ENCODE measurements at places on chromosomes 4 and X. TPM values are rescaled to one million over a fixed set of nuclear protein-coding genes. Genes with fewer than 3 reads are reported as not detected.

Gene DCAF8L2
- polyA plus RNA-seq = not detected

Gene TRIM75
- polyA plus RNA-seq = not detected

GRCh38 chr4:3262208-3263052 lies 13.5 kb downstream of the MSANTD1 start:
- no peak for DNase-seq

DNA sequence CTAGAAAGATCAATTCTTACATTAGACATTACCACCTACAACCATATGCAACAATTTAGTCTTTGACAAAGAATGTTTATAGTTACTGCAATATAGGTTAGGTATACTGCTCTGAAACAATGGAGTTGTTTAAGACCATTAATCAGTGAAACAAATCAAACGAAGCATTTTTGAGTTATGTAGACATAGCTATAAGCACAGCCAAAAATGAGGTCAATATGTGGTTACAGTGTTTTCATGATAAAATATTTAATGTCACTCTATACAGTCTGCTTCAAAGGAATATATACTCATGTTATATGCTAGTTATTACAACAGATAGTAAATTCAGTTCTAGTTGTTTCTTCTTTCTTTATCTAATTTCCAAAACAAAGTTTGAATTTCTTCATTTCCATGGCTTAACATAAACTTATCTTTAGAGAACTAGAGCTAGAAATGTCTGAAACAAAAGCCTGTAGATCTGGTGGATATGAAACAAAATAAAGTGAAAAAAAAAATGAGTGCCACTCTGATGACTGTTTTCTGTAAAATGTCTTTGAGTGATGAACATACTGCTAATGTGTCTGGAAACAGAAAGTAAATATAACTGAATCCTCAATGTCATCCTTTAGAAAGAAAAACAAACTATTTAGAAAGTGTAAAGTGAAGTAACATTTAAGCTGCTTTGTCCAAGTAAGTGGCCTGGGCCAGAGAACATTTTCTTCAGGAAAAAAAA lies 809.0 kb downstream of the FAT4 start:
- no peak for DNase-seq

Gene FAM149A
- 46.8 TPM for polyA plus RNA-seq

DNA sequence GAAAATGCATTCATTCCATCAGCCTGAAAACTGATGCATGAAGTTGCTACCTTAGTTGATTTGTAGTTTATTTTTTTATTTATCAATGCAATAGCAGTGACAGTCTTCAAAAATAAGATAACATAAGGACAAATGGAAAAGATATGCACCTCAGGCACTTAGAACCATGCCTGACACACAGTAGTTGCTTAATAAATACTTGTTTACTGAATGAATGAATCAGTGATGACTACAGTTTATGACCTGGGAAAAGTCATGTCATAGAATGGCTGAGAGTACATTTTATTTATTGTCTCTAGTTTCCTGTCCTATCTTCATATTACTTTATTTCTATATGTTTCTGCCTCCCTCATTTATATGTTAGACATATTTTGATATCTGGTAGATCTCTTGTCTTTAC lies 171.8 kb downstream of the TLL1 start:
- no peak for DNase-seq

DNA sequence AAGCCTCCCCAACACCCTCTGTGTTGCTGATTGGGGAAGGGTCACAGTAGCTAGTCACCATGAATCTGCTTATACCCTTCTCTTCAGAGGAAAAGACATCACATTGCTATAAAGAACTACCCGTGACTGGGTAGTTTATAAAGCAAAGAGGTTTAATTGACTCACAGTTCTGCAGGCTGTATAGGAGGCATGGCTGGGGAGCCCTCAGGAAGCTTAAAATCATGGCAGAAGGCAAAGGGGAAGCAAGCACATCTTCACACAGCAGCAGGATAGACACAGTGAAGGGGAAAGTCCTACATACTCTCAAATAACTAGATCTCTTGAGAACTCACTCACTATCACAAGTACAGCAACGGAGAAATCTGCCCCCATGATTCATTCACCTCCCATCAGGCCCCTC lies 229.4 kb upstream of the FTHL17 start:
- DNase-seq = no peak

Gene HSD17B13
- polyA plus RNA-seq = 0.33 TPM

DNA sequence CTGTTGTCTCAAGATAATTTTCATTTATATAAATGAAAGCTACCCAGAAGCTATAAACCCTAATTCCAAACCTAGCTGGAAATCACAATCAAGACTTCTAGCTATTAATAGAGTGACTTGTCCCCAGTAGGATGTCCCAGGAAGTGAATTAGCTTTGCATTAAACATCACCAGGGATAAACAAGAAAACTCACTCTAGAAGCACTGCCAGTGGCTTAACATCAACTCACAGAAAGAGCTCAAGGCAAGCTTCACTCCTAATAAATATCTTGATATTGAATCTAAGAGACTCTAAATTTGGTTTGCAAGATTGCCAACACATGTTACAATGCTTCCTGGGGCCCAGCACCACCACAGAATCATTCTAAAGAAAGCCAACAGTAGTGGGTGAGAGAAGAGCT lies 468.7 kb upstream of the FAM241A start:
- DNase-seq = no peak

Data from renal pelvis (tissue), 12 donors.